ENCODE measurements at places on chromosomes 3 and 15.

- DNase-seq: no peak
Measured at GRCh38 chr15:79283252-79284048, 928 bp downstream of the ANKRD34C start.

DNA sequence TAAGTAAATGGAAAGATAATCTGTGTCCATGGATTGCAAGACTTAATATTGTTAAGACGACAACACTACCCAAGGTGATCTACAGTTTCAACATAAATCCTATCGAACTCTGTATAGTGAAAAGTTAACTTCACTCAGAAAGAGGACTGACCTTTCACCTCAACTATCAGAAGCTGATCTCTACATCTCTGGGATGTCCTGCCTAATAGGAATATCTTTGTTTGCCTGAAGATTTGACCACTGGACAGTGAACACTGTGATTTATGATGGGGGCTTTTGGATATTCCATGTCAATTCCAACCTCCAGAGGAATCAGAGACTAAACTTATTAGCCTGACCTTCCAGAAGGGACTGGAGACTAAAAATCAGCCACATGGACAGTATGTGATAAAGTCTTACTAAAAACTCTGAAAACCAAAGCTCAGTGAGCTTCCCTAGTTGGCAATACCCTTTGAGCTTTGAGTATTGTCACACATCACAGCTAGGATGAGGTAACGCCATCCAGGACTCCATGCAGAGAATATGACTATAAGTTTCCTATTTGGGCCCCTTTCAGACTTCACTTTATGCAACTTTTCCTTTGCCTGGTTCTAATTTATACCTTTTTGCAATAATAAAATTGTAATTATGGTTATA is 164.9 kb upstream of the SETMAR start:
- DNase-seq: no peak

- DNase-seq: no peak
Measured at GRCh38 chr3:65702202-65702601, 336.5 kb downstream of the MAGI1 start.

- peak; percentile 92 for DNase-seq
Measured at GRCh38 chr3:97389936-97390335, 374.6 kb upstream of the ARL6 start.

- DNase-seq: peak; percentile 35
Measured at GRCh38 chr3:140395134-140396075, 282.5 kb upstream of the TRIM42 start.

DNA sequence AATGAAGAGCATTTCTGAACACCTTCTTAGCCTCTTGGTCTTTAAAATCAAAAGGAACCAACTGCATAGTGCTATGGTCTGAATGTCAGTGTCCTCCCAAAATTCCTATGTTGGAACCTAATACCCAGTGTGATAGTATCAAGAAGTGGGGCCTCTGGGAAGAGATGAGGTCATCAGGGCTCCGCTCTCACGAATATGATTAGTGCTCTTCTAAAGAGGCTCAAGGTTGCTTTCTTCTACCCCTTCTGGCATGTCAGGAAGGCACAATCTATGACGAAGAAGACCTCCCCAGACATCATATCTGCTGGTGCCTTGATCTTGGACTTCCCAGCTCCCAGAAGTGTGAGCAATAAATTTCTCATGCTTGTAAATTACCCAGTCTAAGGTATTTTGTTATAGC is 209.5 kb downstream of the MAGI1 start:
- DNase-seq: no peak

GRCh38 chr15:53520996-53521395 is 238.5 kb downstream of the WDR72 start:
- DNase-seq: no peak

GRCh38 chr3:10977892-10978510 is 14.5 kb upstream of the SLC6A1 start:
- no peak for DNase-seq

DNA sequence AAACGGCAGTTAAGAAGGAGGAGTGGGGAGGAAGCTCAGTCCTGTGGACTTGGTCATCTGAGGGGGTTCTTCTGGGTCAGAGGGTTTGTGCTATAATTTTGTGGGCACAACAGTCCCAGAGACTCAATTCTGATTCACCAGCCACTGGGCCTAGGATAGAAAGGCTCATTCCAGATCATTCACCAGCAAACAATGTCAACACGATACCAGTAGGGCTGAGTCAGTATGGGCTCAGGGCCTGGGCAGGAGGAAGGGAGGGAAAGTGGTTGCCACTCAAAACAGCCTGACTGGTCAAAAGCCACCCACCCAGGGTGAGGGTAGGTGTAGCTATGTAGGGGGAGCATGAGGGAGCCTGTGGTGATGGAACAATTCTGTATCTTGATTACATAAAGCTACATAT is 86.9 kb upstream of the MEX3B start:
- no peak for DNase-seq

DNA sequence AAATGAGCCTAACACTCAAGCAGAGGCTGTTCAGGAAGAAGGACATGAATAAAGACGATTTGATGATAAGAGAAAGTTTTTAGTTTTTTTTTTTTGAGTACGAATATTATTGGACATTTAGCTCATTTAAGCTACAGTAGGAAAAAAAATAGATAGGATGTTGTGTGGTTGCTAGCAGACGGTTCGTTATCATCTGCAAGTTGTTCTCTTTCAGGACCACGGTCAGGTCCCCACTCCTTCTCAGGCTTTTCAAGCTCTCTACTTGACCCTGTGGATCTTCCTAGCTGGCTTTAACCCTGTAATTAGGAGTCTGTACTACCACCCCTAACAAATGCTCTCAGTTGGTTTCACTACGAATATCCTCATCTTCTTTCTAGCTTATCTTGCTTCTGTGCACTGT is 1.1 kb downstream of the KCNH8 start:
- no peak for DNase-seq

GRCh38 chr3:157111518-157111917 is 48.4 kb downstream of the CCNL1 start:
- DNase-seq: no peak

DNA sequence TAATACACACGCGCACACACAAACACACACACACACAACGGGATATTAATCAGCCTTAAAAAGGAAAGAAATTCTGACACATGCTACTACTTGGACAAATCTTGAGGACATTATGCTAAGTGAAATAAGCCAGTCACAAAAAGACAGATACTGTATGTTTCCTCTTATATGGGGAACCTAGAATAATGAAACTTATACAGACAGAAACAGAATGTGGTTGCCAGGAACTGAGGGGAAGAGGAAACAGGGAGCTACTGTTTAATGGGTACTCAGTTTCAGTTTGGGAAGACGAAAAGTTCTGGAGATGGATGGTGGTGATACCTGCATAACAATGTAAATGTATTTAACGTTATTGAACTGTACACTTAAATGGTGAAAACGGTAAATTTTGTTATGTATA is 20.2 kb downstream of the ICE2 start:
- DNase-seq: no peak

GRCh38 chr3:8574040-8574669 is 70.4 kb downstream of the SSUH2 start:
- DNase-seq: no peak

GRCh38 chr3:189833996-189834395 is 202.8 kb downstream of the TP63 start:
- no peak for DNase-seq

GRCh38 chr3:73633453-73633852 is 8.7 kb upstream of the PDZRN3 start:
- no peak for DNase-seq

GRCh38 chr3:43062564-43063040 is 43.3 kb downstream of the POMGNT2 start:
- DNase-seq: no peak

GRCh38 chr3:14848906-14849305 is 30.1 kb downstream of the FGD5 start:
- no peak for DNase-seq

DNA sequence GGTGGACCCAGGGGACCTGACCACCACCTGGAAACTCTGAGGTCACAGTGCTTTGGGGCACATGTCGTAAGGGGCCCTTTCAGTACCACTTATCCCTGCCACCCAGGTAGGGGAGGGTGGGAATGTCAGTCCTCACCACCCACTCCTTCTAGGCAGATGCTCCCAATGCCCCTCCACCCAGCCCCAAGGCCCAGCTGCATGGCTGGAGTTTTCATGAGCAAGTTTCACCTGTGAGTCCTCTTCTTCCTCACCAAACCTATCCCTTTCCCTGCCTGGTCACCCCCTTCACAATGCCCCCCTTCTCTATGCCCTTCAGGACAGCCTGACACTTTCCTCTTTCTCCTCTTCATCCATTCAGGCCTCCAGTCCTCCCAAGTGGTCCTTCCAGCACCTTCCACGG is 9.8 kb downstream of the FAM174B start:
- DNase-seq: no peak

DNA sequence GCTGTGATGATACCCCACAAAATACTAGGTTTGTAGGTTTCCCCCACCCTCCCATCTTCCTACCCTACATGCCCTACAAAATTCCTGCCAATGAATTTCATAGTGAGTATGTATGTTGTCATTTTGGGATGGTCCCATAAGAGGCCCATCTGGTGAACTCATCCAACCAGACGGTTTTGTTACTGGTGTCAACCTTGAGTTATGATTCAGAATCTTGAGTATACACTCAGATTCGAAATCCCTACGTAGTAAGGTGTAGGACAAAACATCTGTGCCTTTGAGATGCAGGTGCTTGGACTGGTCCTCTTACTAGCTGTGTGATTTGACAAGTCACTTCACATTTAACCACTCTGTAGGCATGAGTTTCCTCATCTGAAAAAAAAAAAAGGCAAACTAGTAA is 3.6 kb downstream of the SIAH2 start:
- no peak for DNase-seq

- DNase-seq: no peak
Measured at GRCh38 chr3:25021816-25022215, 406.2 kb upstream of the RARB start.

- DNase-seq: no peak
Measured at GRCh38 chr15:45132844-45133560, 3.2 kb downstream of the DUOX1 start.

GRCh38 chr3:5390221-5390620 is 202.7 kb downstream of the EDEM1 start:
- DNase-seq: no peak

GRCh38 chr15:92120094-92120795 is 266.7 kb downstream of the SLCO3A1 start:
- DNase-seq: no peak

DNA sequence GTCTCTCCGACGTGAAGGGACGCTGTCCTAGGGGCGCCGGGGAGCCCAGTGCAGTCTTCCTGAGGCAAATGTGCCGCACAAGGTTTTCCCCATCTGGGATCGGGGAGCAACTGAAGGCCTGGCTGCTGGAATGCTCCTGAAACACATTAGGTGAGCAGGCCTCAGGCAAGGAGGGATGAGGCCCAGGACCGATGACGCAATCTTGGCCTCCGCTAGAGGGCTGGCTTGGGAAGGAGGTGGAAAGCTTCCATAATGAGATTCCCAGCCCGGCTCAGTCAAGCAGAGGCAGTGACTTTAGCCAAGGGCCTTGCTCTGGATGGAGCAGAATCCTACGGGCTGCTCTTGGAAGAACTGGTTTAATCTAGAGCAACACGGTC is 50.8 kb downstream of the CPN2 start:
- DNase-seq: no peak

DNA sequence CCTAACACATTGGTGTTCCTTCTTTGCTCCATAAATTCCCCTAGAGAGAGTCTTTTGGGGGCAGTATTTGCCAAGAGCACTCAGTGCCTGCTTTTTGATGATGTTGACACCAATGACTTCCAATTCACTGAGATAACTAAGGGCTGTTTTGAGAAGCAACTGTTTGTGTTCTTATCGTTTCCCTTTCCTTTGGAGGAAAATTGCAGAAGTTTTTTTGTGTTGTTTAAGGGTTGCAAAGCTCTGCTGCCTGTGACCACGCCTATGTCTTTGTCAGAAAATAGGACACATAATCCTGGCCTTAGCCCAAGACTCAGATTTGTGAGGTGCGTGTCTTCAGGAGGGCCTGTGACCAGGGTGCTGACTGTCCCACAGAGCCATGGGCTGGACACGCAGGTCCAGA is 99.6 kb downstream of the FAM43A start:
- no peak for DNase-seq

- no peak for DNase-seq
Measured at GRCh38 chr15:43867096-43867495, 40.3 kb downstream of the WDR76 start.

DNA sequence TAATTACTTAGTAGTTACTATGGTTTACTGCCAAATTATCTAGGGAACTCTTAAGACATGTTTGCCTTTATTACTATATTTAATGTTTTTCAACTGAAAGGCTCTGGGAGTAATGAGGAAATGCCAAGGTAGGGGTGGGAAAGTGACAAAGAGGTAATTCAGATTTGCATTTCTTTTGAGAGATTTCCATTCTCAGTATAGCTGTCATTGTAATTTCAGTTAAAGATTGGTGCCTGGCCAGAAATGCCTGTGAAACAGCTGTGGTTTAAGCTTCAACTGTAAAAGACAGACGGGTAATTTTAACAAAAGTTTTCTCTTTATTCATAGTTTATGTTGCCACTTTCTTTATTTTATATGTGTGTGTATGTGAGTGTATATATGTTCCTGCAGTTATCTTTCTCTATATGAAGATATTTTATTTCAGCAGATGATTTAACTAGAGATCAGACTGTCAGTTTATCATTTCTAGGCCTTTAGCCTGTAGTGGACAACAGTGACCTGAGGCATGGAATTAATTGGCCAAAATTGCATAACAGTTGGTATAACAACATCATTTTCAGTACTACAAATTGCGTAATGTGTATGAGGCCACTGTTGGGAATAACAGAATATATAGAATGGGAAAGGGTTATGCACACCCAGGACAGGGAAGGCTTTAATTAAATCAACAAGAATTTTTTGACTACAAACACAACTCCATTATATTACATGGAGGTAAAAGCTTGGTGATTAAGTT is 119.0 kb downstream of the BBX start:
- no peak for DNase-seq

DNA sequence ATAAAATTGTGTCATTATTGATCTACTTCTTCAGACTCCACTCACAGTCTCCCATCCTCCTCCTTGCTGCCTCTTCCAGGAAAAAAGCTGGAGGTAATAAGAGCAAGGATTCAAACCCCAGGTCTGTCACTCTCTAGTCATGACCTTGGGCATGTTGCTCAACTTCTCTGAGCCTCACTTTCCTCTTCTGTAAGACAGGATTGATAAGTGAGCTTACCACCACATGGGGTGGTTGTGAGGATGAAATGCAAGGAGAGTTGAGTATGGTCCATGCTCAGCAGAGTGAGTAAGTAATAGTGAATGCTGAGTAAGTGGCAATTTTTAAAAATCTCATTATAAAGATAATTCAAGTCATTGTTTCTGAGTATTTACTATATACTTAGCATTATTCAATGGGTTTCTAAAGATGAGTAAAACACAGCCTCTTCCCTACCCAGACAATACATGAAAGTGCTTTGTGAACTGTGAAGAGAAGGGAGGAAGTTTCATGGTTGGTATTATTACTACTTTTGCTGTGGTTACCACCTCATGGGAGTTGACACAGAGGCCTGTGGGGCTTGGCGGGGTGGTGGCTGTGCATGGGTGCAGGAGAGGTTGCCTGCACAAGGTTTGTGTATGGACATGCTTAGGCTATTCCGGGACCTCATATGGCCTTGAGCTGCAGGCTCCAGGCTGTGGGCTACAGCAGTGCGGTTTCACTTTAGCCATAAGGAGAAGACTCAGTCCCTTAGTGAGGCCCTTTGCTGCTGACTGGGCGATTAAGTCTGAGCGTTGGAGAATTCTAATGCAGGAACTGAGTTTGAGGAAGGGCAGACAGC is 30.0 kb downstream of the SLC6A11 start:
- no peak for DNase-seq

Measured in SHP77 (cell line).